ENCODE measurements at places on chromosomes 11 and 22. TPM values are rescaled to one million over a fixed set of nuclear protein-coding genes. Genes with fewer than 3 reads are reported as not detected.

The RNF141 gene
- 49.8 TPM for total RNA-seq

The IL17REL gene
- not detected for total RNA-seq

The LUZP2 gene
- 0.19 TPM for total RNA-seq

The GTSE1 gene
- total RNA-seq, result 11.3 TPM

The OR10D3 gene
- total RNA-seq, result not detected

The OR51B2 gene
- not detected for total RNA-seq

The GLB1L2 gene
- 0.28 TPM for total RNA-seq

The CRYBB3 gene
- total RNA-seq, result not detected

The TYR gene
- total RNA-seq, result not detected

The CACNA1I gene
- not detected for total RNA-seq

The C11orf86 gene
- not detected for total RNA-seq

Measured in regular cardiac myocyte (primary cell).